ENCODE measurements at places on chromosomes 16 and 17.

DNA sequence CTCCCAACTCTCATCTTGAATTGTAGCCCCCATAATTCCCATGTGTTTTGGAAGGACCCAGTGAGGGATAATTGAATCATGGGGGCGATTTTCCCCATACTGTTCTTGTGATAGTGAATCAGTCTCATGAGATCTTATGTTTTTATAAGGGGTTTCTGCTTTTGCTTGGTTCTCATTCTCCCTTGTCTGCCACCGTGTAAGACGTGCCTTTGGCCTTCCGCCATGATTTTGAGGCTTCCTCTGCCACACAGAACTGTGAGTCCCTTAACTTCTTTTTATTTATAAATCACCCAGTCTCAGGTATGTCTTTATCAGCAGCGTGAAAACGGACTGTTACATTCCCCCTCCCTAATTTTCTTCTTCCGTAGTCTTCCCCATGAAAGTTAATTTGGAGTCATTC lies 124.0 kb downstream of the ABCA8 start:
- no peak for DNase-seq

DNA sequence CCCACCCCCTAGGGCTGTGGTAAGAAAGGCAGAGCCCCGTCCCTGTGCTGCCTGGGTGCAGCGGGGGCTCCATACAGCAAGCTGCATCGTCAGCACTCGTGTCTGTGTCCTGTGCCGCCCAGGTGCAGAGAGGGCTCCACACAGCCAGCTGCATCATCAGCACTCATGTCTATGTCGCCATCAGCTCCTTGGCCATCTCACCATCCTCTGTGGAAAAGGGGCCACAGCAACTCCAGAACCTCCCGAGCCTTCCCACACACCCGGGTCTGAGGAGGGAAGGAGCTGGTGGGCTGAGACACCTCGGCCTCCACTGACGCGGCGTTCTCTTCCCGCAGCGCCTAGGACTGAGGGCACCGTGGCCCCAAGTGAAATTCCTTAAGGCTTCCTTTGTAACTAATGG lies 72.9 kb upstream of the CHMP6 start:
- DNase-seq: no peak

- no peak for DNase-seq
Observed at GRCh38 chr16:535446-536405, 8.2 kb downstream of the CAPN15 start.

- DNase-seq: no peak
Observed at GRCh38 chr17:9238340-9239245, 217.3 kb downstream of the NTN1 start.

- DNase-seq: no peak
Observed at GRCh38 chr16:75590920-75591843, 25.0 kb downstream of the GABARAPL2 start.

DNA sequence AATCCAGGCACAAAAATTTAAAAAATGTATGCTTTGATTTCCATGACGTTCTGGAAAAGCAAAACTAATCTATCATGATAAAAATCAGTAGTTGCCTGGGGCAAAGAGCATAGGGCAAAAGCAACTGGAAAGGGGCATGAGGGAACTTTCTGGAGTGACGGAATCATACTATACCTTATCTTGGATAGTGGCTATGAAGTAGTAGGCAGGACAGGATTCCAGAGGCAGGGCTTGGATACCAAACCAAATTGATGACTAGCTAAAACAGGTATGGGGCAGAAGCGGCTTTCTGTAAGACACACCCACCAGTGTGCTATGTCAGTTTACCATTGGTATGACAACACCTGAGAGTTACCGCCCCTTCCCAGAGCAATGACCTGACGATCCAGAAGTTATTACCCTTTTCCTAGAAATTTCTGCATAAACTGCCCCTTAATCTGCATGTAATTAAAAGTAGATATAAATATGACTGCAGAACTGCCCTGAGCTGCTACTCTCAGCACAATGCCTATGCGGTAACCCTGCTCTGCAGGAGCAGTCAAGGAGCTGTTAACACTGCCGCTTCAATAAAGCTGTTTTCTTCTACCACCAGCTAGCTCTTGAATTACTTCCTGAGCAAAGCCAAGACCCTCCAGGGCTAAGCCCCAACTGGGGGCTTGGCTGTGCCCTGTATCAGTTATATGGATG lies 56.7 kb downstream of the CFDP1 start:
- DNase-seq: no peak

GRCh38 chr17:51740531-51740930 lies 418.0 kb downstream of the CA10 start:
- no peak for DNase-seq

DNA sequence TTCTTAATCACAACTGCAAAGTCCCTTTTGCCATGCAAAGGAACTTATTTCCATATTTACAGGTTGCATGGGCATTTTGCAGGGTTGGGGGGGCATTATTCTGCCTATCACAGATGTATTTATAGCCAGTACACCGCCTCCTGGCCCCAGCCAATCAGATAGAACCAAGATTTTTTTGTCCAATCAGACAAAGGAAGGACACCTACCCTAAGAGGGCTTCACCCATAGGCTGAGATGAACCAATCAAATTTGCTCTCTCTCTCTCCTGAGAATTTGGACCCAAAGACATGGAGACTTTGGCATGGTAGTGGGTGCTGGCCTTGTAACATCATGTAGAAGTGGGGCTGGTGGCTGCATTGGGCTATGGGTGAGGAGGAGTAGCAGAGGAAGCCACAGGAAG lies 3.9 kb upstream of the KCNG4 start:
- DNase-seq: no peak

DNA sequence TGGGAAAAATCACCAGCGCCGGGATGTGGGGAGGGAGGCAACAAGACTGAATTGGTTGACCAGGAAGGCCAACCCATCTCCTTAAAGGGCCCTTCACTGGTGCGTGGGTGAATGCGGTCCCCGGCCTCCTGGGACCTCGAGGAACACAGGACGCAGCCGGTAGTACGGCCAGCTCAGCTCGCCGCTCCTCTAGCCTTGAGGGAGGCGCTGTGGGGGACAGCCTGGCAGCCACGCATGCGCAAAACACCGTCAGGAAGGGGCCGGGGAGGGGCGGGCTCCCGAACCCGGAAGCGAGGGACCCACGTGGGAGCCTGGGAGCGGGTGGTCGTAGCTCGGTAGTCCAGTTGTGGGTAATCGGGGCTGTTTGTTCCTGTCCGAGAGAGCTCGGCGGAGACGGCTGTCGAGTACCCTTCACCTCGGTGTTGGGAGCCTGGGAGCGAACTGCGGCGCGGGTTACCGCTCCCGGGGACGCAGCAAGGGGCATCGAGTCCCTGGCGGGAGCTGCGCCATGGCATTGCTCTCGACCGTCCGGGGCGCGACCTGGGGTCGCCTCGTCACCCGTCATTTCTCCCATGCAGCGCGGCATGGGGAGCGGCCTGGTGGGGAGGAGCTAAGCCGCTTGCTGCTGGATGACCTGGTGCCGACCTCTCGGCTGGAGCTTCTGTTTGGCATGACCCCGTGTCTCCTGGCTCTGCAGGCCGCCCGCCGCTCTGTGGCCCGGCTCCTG lies at the start of gene MRM1:
MRM1 (plus strand) TSS at position 281 of the 727 bp plus-strand sequence; CDS start at position 509, 228 bp downstream.
- peak; percentile 87 for DNase-seq

DNA sequence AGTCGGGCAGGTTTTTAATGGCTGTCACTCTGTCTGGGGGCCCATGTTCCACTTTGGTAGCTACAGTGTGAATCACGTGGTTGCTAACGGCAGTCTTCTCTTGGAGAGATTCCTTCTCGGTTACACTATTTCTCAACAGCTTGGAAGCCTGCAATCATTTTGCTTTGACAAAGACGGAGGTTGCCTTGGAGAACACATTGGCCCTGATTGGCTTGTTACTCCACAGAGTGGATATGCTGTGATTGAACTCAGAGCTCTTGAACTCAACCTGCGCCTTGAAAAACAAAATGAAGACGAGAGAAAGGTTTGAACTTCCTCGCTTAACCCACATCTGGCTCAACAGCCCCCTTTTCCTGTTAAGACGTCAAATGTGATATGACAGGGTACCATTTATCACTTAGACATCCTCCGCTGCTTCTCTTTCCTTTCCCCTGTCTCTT lies 218.9 kb downstream of the MAF start:
- DNase-seq: no peak

DNA sequence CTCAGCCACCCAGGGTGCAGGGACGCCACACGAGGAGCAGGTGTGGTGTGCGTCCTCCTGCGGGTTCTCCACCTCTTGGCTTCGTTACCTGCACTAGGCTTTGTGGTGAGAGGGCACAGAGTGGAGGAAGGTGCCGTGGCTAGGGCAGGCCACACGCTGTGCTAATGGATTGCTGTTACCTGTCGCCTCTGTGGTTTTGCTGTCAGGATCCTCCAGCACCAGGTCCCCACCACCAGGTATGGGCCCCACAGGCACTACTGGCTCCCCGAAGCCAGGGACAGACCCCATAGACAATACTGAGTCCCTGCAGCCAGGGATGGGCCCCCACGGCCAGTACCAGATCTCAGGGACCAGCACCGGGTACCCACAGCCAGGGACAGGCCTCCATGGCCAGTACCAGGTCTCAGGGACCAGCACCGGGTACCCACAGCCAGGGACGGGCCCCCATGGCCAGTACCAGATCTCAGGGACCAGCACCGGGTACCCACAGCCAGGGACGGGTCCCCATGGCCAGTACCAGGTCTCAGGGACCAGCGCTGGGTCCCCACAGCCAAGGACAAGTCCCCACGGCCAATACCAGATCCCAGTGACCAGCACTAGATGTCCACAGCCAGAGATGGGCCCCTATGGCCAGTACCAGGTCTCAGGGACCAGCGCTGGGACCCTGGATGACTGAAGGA lies 315.6 kb downstream of the SEC14L1 start:
- no peak for DNase-seq

- no peak for DNase-seq
Observed at GRCh38 chr17:70820276-70820675, 650.9 kb downstream of the KCNJ2 start.

GRCh38 chr17:64698725-64699124 lies 36.6 kb upstream of the SMURF2 start:
- no peak for DNase-seq

GRCh38 chr17:82439829-82440365 lies 10.7 kb downstream of the CYBC1 start:
- DNase-seq: no peak

GRCh38 chr16:91484-91883 lies 13.5 kb downstream of the MPG start:
- no peak for DNase-seq

- no peak for DNase-seq
Observed at GRCh38 chr16:14106457-14106856, 35.3 kb downstream of the MRTFB start.

DNA sequence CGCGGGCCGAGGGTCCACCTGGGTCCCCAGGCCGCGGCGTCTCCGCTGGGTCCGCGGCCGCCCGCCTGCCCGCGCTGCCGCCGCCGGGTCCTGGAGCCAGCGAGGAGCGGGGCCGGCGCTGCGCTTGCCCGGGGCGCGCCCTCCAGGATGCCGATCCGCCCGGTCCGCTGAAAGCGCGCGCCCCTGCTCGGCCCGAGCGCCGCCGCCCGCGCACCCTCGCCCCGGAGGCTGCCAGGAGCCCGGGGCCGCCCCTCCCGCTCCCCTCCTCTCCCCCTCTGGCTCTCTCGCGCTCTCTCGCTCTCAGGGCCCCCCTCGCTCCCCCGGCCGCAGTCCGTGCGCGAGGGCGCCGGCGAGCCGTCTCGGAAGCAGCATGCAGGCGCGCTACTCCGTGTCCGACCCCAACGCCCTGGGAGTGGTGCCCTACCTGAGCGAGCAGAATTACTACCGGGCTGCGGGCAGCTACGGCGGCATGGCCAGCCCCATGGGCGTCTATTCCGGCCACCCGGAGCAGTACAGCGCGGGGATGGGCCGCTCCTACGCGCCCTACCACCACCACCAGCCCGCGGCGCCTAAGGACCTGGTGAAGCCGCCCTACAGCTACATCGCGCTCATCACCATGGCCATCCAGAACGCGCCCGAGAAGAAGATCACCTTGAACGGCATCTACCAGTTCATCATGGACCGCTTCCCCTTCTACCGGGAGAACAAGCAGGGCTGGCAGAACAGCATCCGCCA lies 504 bp downstream of the FOXC2 start:
- DNase-seq: no peak

DNA sequence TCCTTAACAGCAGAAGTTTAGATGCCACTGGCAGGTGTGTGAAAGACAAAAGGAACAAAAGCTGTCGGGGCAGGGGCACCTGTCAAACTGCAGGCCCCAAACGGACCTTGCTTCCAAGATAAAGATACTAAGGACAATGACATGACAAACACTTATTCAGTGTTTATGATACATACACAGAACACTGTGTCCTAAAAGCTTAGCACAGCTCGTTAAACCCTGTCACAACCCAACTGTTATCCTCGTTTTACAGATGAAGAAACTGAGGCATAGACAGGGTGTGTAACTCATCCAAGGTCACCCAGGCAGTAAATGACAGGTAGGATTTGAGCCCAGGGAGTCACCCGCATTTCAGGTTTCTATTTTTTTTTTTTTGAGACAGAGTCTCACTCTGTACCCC lies 9.6 kb downstream of the SDK2 start:
- no peak for DNase-seq

GRCh38 chr17:35170968-35171771 lies 23.0 kb downstream of the SLC35G3 start:
- DNase-seq: no peak

DNA sequence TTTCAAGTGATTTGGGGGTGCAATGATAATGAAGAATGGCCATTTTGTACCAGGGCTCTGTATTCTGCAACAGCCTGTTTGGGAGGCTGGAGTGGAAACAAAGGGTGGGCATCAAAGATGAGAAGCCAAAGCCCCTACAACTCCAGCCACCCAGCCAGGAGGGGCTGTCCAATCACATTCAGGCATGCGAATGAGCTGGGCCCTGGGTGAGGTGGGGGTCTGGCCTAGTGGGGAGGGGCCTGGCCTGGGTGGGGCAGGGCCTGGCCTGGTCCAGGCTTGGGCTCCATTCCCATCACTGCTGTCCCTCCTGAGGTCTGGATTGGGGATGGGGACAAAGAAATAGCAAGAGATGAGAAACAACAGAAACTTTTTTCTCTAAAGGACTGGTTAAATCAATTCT lies 6.4 kb downstream of the AOC3 start:
- no peak for DNase-seq

DNA sequence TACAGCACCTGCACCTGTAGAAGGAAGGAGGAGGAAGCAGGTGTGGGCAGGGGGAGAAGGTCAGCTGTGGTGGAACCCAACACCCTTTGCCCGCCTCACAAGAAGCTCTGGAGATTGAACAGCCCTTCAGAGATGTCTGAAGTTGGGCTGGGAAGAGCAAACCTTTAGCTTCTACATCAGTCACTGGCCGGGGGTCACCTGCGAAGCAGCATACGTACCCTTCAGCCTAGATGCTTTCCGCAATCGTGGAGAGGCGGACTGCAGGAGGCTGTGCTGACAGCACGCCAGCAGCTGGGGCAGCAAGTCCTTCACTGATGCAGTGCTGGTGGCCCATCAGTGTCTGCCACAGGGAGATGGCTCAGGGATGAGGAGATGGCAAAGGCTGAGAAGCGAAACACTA lies 5.2 kb upstream of the HS3ST3B1 start:
- DNase-seq: no peak

- DNase-seq: no peak
Observed at GRCh38 chr17:78979780-78980623, at the start of gene LGALS3BP. Gene LGALS3BP (minus strand): TSS chr17:78979923. CDS start chr17:78977191, 2,732 bp downstream.

- DNase-seq: no peak
Observed at GRCh38 chr17:31492880-31493655, 101.6 kb downstream of the RAB11FIP4 start.

GRCh38 chr16:88812513-88813268 lies 963 bp upstream of the APRT start:
- DNase-seq: no peak

- no peak for DNase-seq
Observed at GRCh38 chr17:81049973-81050551, 15.1 kb downstream of the BAIAP2 start.
